ENCODE measurements at places on chromosomes 6 and 20.
A peak's percentile ranks its signal among the peaks of the same experiment; 100 is the strongest.

- no peak for DNase-seq
Observed at GRCh38 chr6:4264601-4265000, 129.2 kb upstream of the ECI2 start.

DNA sequence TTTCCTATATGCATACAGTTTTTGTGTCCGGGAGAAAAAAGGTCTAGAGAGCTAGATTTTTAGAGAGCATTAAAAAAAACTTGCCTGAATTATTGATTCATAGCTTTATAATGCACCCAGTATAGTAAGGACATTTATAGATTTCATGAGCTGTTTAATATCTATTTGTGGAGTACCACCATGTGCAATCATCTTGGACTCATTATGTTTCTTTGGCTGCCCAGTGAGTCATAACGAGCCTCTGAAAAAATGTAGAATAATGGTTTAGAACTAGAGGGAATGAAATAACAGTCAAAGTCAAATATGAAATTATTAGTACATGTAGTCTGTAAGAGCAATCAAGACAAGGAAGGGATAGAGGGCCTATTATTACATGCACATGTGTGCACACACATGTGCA is 350.0 kb downstream of the CD83 start:
- DNase-seq, result no peak

DNA sequence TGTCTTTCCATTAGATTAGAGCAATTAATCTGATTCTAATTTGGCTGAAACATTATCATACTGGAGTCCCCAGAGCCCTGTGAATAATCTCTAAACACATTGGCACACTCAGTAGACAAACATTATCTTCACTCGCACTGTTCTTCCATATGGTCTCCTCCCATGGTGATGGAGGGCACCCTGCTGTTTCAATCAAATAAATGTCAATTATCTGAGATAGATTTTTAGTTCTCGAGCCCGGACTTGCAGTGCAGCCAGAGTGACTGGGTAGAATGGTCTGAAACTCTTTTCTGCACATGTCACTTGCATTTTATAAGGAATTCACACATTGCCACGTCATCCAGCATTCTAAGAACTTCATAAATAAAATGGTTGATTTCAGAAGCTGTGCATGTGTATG is 90.6 kb upstream of the MAP3K7 start:
- DNase-seq, result no peak

GRCh38 chr6:91447530-91448254 is 860.8 kb upstream of the MAP3K7 start:
- no peak for DNase-seq

DNA sequence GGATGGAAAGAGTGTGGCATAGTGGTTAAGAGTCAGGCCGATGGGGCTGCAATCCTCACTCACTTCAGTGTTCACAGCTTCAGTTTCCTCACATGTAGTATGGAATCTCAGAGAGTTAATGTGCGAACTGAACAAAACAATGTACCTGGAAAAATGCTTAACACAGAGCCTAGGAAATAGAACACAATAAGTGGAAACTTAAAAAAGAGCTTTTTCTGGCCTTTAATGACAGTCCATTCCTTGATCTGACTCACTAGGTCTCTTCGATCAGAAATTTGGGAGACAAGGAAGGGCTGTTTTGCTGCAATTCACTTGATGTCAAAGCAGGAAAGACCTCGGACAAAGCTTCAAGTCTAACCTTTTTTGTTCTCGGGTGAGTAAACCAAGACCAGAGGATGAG is 56.1 kb downstream of the KCNB1 start:
- no peak for DNase-seq

DNA sequence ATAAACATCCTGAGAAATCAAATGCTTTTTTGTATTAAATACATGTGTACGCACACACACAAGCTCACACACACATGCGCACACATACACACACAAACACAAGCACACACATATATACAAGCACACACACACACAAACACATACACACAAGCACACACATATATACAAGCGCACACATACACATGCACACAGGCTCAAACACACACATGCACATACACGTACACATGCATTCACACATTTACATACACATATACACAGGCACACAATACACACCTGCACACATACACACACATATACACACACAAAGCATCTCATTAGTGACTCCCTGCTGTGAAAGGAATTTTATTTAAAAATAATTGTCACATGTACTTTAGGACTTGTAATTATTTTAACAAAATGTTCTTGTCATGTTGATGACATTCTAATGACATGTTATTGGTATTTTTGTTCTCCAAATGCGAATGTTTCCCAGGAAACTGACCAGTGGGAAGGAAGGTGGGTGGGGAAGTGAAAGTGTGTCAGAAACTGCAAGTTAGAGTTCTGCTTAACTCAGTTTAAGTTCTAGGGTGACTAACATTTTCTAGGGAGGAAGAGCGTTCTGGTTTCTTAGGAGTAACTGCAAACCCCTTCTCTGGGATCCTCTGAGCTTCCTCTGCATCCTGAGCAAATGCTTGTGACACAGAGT is 113.9 kb upstream of the ZNF217 start:
- peak; percentile 18 for DNase-seq

DNA sequence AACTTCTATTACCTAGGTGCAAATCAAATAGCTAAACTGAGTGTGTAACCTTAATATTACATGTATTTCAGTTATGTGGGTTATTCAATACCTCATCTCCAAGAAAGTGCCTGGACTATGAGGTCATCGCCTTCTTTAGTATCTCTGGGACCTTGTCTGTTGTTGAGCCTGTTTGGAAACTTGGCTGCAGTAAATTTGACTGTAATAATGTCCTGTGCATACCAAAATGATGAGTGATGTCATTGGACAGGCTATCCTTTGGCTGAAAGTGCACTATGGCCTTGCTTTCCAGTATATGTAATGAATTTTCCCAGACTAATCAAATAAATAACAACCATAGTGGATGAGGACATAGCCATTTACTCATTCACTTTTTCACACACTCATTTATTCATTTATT is 455.1 kb downstream of the ADGRB3 start:
- no peak for DNase-seq
